ENCODE measurements at places on chromosomes 1 and 21.

- DNase-seq: no peak
These were observed 152.8 kb upstream of the UBE2U start for GRCh38 chr1:64050601-64051000.

- DNase-seq: no peak
These were observed 16.8 kb downstream of the RIPK4 start for GRCh38 chr21:41750051-41750450.

- no peak for DNase-seq
These were observed 538.0 kb upstream of the CAMK1G start for GRCh38 chr1:209045331-209046057.

- DNase-seq: no peak
These were observed 132.2 kb downstream of the ADSS2 start for GRCh38 chr1:244319283-244320132.

- DNase-seq: no peak
These were observed 28.9 kb downstream of the RNF2 start for GRCh38 chr1:185074307-185074706.

- DNase-seq: no peak
These were observed 29.3 kb downstream of the ZSCAN20 start for GRCh38 chr1:33501774-33502173.

- DNase-seq: no peak
These were observed 20.3 kb upstream of the RBBP5 start for GRCh38 chr1:205142102-205142469.

DNA sequence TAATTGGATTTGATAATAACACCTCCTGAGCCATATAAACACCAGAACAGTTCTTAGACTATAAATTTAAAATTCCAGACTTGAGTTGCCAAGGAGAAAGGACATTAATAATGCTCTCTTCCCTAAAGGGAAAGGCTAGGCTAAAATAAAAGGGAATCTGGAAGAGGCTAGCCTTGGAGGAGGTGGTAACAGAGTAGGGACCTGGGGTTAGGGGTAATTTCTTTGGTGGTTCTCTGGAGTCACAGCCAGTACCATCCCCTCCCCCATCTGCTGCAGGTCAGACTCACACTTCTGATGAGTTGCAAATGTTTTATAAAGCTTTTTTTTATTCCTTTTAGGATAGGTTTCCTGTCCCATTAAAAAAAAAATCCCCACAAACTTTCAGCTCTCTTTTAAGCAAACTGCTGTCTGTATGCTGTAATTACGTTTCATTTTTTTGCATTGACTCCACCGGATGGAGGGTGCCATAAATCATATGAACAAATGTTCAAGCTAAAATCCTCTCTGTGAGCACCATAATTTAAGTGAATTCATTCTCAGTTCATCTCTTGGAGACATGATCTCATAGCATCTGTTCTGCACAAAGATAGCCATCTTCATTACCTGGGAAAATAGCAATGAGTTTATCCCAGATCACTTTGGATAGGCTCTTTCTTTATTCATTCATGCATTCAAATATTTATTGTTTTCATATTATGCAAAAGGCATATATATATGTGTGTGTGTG is 379.6 kb downstream of the TTLL7 start:
- DNase-seq: no peak

GRCh38 chr1:118047006-118047649 is 117.6 kb downstream of the WDR3 start:
- DNase-seq: no peak

GRCh38 chr1:59877108-59877682 is 49.4 kb downstream of the CYP2J2 start:
- no peak for DNase-seq

DNA sequence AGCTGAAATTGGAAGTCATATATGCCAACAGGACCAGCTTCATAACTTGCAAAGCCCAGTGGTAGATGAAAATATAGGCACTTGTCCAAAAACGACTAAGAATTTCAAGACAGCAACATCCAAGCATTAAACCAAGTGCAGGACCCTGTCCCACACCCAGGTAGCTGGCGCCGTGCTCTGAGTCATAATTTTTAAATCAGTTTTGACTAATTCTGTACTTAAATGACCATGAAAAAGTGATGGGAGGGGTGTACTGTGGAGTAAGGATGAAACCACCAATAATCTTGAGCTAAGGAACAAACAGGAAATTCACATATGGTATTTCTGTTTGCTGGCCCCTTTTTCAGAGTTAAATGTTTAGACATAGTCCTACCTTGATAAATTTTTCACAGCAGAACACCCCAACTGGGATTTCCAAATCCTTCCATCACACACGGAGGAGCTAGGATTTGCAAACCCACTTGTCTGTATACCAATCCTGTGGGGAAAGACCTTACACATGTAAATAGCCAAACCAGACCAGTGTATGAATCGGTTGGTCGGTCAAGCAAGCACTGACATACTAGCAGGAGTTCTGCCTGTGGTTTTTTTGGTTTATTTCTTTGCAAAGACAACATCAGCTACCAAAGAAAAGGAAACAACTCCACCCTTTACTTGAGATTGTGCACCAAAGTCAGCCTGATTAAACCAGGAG is 235.7 kb upstream of the RAB4A start:
- DNase-seq: no peak

DNA sequence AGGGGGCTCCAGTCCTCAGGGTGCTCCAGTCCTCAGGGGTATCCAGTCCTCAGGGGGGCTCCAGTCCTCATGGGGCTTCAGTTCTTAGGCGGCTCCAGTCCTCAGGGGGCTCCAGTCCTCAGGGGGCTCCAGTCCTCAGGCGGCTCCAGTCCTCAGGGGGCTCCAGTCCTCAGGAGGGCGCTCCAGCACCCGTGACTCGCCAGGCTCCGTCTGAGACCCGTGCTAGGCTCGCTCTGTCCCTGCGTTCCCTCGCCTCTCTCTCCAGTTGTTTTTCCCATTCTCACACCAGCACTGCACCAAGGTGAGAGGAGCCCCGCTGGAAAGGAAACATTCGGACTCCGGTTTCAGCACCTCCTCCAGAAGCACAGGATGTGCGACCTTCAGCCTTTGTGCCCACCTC is 9.4 kb upstream of the OR2M2 start:
- no peak for DNase-seq

DNA sequence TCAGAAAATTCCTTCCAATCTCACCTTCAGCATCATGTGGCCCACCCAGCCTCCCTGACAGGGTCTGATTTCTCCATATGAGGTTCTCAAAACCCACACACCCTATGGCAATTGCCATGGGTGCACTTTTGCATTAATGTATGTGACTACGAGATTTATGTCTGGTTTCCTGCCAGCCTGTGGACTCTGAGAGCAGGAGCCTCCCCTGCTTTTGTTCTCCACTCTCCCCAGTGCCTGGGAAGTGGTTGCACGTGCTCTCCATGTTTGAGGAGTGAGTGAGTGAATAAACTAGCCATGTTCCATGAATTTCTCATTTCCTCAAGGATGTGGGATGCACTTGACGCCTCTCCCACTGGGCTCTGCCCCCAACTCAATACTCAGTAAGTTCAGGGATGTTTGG is 91.2 kb downstream of the ACTL8 start:
- DNase-seq: no peak

DNA sequence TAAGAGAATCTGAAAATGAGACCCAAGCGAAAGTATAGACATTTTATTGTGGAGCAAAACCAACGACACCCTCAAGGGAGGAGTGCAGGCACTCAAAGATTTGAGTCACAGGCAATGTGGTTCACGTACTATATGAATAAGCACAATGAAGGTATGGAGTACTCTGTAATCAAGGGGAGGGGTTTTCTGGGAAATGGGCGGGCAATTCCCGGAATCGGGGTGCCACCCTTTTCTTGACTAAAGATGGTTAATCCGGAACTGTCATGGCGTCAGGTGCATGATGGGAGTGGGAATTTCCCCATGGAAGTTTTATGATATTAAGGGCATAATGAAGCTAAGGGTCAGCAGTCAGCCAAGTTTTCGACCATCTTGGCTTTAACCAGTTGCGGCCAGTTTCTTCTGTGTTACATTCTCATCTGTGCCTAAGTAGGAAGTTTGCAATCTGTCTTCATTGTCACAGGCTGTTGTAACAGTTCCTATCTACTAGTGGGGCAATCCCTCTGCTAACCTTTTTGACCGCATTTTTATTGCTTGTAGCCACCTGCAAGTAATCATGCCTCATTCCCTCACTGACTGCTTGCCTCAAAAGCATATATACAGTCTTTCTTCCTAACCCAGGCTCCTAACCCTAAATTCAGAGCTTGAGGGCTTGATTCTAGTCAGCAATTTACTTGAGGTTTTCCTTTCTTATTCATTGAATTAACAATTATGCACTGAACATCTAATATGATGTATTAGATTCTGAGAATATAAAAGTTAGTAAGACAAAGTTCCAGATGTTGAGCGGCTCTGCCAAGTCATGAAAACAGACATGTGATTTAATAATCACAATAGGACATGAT is 775 bp upstream of the AIM2 start:
- DNase-seq: peak; percentile 95

DNA sequence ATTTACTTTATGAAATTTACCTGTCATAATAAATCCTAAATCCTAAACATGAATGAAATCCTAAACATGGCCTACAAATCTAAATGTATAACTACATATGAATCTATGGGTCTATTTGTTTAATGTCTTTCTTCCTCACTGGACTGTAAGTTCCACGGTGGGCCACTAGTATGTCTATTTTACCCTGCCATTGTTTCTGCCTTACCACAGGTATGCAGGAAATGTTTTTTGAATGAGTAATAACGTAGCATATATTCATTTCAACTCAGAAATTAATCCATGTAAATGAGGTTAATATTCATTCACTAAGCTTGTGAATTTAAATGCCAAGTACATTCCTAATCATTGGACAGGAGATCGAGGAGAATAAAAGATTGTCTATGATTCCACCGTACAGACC is 35.3 kb downstream of the B3GALNT2 start:
- no peak for DNase-seq

- no peak for DNase-seq
These were observed 288.8 kb downstream of the DPYD start for GRCh38 chr1:97632075-97632474.

DNA sequence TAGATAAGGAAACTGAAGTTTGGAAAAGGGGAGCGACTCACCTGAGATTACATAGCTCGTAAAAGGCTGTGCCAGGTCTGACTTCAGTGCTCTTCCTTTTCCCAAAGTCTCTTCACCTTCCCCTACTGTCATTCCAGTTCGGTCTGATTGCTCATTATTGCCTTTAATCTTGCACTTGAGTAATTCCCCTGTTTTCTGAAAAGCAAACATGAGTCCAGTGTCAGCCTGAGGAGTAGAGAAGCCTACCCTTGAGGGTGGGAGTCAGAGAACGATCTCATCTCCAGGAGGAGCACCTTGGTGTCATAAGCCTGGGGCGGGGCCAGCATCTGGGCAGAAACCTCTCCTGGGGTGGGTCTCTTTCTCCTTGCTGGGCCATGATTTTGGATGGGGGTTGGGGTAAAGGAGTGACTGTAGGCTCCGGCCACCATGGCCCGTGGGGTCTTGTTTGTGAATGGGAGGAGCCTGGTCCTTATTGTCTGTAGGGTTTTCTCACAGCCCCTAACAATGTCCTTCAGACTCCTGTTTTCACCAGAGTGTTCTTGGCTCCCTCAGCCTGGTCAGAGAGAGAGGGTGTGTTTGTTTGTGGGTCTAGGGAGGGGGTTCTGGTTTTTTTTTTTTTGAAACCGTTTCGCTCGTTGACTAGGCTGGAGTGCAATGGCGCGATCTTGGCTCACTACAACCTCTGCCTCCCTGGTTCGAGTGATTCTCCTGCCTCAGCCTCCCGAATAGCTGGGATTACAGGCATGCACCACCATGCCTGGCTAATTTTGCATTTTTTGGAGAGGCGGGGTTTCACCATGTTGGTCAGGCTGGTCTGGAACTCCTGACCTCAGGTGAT is 6.0 kb downstream of the VANGL2 start:
- DNase-seq: no peak

GRCh38 chr21:42348762-42349161 is 2.0 kb downstream of the TFF2 start:
- no peak for DNase-seq

DNA sequence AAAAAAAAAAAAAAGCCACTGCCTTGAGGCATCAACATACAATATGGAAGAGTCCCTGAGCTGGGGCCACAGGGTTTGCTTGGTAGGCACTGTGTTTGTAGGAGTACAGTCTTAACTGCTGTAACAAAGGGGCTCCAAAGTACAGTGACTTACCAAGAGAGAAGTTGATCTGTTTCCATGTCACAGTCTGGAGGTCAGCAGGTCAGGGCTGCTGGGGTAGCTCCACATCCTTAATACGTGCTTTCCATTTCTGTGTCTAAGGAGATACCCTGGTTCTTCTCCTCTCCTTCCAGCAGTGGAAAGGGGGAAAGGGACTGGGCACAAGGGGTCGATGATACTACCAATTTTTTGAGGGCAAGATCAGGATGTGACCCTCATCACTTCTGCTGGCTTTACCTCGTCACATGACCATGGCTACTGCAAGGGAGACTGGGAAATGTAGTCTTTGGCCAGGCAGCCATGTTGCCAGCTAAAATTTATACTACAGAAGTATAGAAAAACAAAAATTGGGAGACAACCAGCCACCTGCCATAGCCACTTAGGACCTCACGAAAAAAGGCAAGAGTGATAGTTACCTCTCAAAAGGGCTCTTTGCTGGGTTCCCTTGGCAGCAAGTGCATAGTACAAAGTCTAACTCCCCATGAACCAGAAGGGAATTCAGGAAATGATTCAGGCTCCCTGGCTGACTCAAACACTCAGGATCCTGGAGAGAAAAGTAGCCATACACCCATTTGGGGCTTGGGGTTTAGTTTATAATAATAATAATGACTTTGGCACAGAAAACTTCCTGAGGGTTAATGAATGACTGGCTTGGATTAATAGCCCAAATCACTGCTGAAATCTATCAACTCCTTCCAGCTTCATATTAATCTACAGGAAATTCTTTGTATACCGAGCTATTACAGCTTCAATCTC is 52.7 kb upstream of the ATP5PO start:
- no peak for DNase-seq

GRCh38 chr1:54795356-54795665 is 5.8 kb downstream of the TTC22 start:
- no peak for DNase-seq

- DNase-seq: no peak
These were observed 9.3 kb downstream of the CDC14A start for GRCh38 chr1:100361511-100362089.

- no peak for DNase-seq
These were observed 298.9 kb downstream of the DPYD start for GRCh38 chr1:97621955-97622354.

- DNase-seq: no peak
These were observed 607.7 kb upstream of the USP24 start for GRCh38 chr1:55822891-55823290.

DNA sequence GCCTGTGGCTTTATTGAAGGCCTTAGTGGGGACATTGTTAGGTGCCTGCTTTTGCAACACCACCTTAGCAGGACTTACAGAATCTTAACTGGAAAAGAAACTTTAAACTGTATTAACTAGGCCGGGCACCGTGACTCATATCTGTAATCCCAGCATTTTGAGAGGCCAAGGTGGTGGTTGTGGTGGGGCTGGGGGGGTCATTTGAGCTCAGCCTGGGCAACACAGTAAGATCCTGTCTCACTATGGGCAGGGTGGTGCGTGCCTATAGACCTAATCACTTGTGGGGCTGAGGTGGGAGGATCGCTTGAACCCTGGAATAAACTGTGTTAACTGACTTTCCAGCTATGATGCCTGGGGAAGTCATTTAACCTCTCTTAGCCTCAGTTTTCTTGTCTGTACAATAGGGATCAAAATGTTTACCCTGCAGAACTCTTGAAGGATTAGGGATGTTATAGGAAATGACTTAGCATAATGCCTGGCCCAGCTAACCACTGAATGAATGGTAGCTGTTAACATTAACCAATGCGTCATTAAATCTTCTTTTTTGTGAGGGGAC is 39.5 kb downstream of the IER5 start:
- DNase-seq: no peak
